ENCODE measurements at places on chromosomes 6 and 20.

DNA sequence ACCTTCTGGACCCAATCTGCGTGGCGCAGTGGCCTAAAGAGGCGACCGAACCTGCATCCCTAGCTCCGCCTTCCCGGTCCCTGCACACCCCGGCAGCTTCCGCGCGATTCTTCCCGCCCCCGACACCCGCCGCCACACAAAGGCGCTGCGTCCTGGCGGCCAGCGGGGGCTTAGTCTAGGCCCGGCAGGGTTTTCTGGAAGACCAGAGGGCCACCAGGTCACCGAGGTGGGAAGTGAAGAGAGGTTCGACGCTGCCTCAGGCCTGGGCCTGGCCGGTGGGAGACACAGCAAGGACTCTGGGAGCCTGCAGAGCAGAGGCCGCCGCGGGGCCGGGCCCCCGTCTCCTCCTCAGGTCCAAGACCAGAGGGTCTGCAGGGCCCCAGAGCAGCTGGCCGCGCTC lies 154.9 kb downstream of the OR2B2 start:
- no peak for DNase-seq

- no peak for DNase-seq
These were observed 61.8 kb downstream of the LMBRD1 start for GRCh38 chr6:69735027-69735426.

DNA sequence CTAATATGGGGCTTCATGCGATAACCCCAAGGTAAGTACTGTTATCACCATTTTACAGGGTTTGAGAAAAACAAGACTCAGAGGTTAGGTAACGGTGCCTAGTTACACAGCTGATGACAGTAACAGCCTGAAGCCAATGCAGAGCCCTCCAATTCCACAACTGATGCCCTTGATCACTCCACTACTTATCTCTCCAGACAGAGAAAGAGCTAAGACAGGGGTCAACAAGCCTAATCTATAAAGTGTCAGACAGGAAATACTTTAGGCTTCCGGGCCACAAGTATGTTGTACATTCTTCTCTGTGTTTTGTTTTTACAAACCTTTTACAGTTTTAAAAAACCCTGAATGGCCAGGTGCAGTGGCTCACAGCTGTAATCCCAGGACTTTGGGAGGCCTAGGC lies 50.9 kb downstream of the MAP7 start:
- DNase-seq, result no peak

- peak; percentile 66 for DNase-seq
These were observed 296.8 kb downstream of the UTRN start for GRCh38 chr6:144581812-144582537.

- DNase-seq, result no peak
These were observed 80.7 kb downstream of the FOXF2 start for GRCh38 chr6:1470040-1470439.

GRCh38 chr6:1912731-1913130 lies 303.0 kb downstream of the FOXC1 start:
- DNase-seq, result no peak

- no peak for DNase-seq
These were observed 99.0 kb upstream of the TNFAIP3 start for GRCh38 chr6:137767911-137768690.

Data from fibroblast of gingiva (primary cell).